ENCODE measurements at places on chromosomes 1 and 21. TPM values are rescaled to one million over a fixed set of nuclear protein-coding genes. Genes with fewer than 3 reads are reported as not detected.

DNA sequence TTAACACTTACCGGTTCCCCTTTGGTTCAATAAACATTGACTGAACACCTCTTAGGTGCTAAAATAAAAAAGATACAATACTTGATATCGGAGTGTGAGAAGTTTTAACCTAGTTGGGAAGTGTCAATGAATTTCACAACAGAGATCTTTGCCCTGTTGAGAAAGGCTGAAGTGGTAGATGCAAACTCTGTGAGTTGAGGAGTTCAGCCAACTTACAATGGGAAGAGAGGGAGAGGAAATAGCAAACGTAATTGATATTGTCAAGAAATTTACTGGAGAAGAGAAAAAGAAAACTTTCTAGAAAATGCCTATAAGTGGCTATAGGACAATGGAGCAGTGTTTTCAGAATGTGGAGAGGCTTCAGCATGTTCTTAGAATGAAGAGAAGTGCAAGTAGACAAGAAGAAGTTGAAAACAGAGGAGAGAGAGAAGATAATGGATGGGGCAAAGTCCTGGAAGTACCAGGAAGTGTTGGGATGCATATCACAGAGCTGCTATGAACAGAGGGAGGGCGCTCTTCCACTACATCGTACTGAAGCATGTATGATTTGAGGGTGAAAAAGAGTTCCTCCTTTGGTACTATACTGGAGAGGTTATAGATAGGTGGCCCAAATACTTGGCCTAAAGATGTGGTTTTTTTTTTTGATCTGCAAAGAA is 48.9 kb downstream of the MEF2D start:
- DNase-seq = no peak

DNA sequence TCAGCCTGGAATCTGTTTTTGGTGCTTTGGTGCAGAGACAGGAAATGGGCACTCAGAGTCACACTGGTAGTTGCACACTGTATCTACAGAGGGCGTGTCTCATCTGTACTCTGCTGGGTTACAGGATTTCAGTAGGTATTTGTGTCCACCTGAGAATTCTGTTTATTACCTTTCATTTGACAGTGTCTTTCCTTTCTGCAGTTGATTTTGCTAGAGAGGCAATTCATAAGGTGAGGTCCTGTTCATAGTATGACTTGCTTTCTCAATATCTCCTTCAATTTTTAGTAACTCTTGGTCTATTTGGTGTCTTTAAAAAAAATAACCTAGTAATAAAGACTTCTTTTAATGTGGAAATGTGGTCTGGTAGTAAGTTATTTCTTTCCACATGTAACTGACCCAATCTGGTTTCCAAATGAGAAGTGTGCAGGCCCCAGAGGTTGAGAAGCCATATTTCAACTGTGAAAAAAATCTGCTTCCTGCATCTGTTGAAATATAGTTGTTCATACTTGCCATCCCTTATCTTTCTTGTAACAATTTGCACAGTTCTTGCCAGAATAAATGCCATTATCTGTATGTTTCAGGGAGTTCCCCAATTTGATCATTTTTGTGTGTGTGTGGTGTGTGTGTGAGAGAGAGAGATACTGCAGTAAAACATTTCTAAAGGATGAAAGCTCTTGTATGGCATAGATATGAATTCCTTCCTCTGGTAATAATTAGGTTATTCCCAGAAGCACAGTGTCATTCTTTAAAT is 78.4 kb upstream of the DNAJC6 start:
- DNase-seq = peak; percentile 38

DNA sequence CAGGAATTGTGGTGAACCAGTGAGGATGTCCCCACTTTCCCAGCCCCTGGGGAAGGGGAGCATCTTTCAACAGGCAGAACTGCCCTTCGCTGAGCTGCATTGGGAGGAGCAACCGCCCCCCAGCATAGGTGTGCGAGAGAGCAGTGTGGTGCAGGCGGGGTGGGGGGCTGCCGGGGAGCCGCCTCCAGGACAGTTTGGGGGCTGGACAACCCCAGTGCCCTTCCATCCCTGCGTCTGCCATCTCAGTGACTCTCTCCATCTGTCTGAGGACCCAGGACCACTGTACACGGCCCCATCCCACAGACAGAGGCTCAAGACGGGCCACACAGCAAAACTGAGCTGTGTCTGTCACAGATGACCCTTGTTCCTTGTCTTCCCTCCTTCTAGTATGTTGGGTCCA is 14.2 kb downstream of the PODN start:
- DNase-seq = no peak

- DNase-seq = no peak
Measured at GRCh38 chr1:82819234-82819633, 1018.5 kb downstream of the ADGRL2 start.

DNA sequence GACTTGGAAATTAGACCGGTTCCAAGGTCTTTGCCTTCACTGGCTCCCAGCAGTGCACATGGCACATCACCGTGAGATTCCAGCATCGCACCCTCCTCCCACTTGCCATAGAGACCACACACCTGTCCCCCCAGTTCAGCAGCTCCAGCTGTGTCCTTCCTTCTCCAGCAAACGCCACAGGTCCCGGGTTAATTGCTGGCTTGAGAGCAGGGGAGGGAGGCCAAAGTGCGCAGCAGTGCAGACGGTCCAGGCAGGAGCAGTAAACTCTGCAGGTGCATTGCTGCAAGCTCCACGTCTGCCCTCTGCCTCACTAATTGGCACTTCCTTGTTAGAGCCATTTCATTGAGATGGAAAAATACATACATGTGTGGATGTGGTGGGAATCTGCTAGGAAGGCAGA is 65.3 kb downstream of the KLHDC7A start:
- DNase-seq = no peak

The UROD gene
- total RNA-seq = 272 TPM

DNA sequence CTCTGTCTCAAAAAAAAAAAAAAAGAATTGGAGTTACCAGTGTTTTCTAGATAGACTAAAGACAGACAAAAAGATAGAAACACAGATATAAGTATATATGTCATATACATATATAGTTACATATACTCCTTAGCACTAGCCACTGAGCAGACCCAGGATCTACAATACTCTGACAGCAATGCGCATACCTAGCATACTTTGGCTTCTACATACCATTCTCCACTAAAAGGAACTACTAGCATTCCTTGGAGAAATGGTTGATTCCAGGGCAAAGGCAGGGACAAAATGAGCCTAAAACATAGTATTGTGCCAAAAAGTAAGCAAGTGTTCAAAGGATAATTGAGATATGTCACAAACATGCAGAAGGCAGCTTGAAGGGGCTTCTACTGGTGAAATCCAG is 22.7 kb downstream of the SYNJ1 start:
- DNase-seq = no peak

The OR10Z1 gene
- not detected for total RNA-seq

DNA sequence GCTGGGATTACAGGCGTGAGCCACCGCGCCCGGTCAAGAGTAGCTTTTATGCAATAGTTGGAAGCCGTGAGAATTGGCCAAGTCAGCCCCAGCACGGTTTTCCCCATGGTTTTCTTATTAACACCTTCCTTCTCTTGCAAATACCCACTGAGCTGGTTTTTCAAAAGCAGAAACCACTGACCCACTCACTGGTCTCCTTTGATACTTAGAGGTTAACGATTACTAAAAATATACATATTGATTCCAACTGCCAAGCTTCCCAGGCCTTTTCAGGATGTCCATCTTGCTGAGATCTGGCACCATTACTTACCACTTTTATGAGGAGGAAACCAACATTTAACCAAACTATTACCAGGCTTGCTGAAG is 25.9 kb upstream of the TARDBP start:
- no peak for DNase-seq

The IVL gene
- total RNA-seq = not detected

- DNase-seq = no peak
Measured at GRCh38 chr1:62585469-62586155, 11.7 kb upstream of the ANGPTL3 start.

The EDARADD gene
- under 0.01 TPM for total RNA-seq

The S100B gene
- 0.22 TPM for total RNA-seq

- no peak for DNase-seq
Measured at GRCh38 chr21:45765375-45765774, 121.8 kb downstream of the PCBP3 start.

DNA sequence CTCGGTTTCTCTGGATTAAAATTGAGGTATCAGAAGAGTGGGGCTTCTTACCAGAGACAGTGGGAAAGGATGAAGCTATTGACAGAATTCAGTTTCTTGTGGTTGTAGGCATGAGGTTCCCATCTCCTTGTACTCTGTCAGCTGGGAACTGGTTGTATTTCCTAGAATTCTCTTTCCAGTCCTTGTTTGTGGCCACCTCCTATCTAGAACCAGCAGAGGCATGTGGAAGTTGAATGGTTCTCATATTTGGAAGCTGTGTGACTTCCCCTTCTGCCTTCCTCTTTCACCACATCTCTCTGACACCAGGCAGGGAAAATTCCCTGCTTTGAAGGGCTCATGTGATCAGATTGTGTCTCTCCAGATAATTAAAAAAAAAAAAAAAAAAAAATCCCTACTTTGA is 457.7 kb upstream of the ADAMTS5 start:
- DNase-seq = no peak

DNA sequence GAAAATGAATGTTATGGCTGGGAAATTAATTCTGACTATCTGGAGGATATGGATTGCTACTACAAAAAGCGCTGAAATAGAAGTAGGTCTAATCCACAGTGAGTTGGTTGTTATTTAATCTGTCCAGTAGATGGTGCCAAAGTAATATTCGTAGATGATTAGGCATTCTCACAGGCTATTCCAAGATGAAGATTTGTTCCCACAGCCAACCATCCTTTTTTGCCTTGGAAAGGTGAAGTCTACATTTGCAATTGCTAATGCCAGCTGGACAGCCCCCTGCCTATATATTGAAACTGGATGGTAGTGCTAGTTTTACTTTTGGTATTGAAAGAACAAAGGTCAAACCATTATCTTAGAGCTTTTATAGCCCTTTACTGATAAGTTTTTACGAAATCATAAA is 43.8 kb downstream of the RBM11 start:
- DNase-seq = peak; percentile 48

Data from lung microvascular endothelial cell (primary cell).